ENCODE measurements at places on chromosomes 11 and 22. TPM values are rescaled to one million over a fixed set of nuclear protein-coding genes. Genes with fewer than 3 reads are reported as not detected.
A peak's percentile ranks its signal among the peaks of the same experiment; 100 is the strongest.

GRCh38 chr11:96242191-96242847, 100.7 kb downstream of the MAML2 start:
- peak overlapping the region; percentile 42 for H3K4me3 ChIP-seq
- H3K27me3 ChIP-seq, result no peaks in the 10 kb centered on the region
- peaks cover 30% of the 10 kb centered on the region for H3K4me1 ChIP-seq
- no peaks in the 10 kb centered on the region for H3K36me3 ChIP-seq
- H3K27ac ChIP-seq, result peak overlapping the region; percentile 83

GRCh38 chr11:17641792-17642350, 77.5 kb upstream of the MYOD1 start:
- no peaks in the 10 kb centered on the region for H3K36me3 ChIP-seq
- H3K27ac ChIP-seq, result no peak overlapping the region
- H3K27me3 ChIP-seq, result peaks cover 2% of the 10 kb centered on the region
- DNase-seq, result no peak
- no peaks in the 10 kb centered on the region for H3K4me1 ChIP-seq
- H3K4me3 ChIP-seq, result no peak overlapping the region

DNA sequence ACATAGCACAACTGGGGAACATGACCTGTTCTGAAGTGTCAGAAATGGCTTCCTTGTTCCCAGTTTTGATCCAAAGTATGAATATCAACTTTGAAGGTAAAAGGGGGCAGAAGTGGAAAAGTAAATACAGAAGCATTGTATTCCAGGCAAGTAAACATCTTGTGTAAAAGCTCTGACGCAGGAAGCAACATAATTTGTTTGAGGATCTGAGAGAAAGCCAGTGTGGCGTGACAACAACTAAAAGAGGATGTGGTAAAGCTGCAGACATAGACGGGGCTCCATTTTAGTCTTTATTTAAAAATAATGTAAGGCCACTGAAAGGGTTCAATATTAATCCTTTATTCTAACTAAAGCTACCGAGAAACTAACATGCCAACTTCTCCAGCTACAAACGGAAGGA, 310.2 kb downstream of the DLG2 start:
- DNase-seq, result no peak
- H3K4me1 ChIP-seq, result no peaks in the 10 kb centered on the region
- H3K4me3 ChIP-seq, result no peak overlapping the region
- H3K27ac ChIP-seq, result no peak overlapping the region

DNA sequence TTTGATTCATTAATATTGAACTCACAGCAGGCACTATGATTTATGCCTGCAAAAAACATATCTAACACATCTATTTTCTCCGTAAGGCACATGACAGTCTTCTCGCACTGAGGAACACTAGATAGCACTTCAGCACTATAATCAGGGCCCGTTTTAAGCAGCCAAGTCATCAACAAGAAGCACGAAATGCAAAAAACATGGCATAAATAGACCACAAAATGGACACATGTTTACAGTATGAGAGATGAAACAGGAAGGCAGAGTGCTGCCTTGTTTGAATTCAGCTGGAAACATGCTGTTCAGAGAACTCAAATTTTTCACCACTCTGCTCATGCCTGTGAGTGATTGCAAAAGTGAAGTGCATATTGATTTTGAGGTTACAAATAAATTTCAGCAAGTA, 205.8 kb upstream of the PDGFD start:
- no peak overlapping the region for H3K27ac ChIP-seq
- no peak for DNase-seq
- no peaks in the 10 kb centered on the region for H3K27me3 ChIP-seq

GRCh38 chr22:32628628-32629572, 154.3 kb downstream of the FBXO7 start:
- H3K4me3 ChIP-seq, result no peak overlapping the region
- H3K36me3 ChIP-seq, result no peaks in the 10 kb centered on the region
- peak; percentile 99 for DNase-seq
- H3K27me3 ChIP-seq, result peaks cover 4% of the 10 kb centered on the region
- H3K27ac ChIP-seq, result peak overlapping the region; percentile 14

OR5T3 gene
- not detected for total RNA-seq

ENTHD1 gene
- total RNA-seq, result not detected

PAX6 gene
- not detected for total RNA-seq

CCDC116 gene
- 0.17 TPM for total RNA-seq

All from fibroblast of lung (primary cell).